ENCODE measurements at places on chromosomes 5 and 9.

- DNase-seq = no peak
Measured at GRCh38 chr9:26955222-26955903, 849 bp upstream of the IFT74 start.

- DNase-seq = no peak
Measured at GRCh38 chr5:43592363-43592762, 10.6 kb upstream of the NNT start.

- no peak for DNase-seq
Measured at GRCh38 chr5:141761-142160, 49.5 kb upstream of the LRRC14B start.

DNA sequence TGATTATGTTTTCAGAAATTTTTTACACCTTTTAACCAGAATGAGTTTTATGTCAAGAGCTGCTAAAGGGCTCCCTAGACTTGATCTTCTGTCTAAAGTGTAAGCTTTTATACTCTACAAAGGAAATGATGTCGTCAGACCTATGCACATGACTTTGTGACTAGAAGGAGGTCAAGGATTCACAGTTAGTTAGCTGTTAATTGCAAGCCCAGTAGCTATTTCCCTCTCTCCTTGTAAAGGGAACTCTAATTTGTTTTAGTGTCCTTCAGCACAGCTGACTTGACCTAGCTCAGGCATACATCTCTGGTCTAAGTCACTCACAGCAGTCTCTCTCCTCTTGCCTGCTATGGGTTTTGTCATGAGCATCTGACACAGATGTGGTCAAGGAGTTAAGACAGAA is 173.5 kb upstream of the NREP start:
- DNase-seq = no peak

GRCh38 chr5:156191547-156191946 is 135.4 kb upstream of the SGCD start:
- no peak for DNase-seq

DNA sequence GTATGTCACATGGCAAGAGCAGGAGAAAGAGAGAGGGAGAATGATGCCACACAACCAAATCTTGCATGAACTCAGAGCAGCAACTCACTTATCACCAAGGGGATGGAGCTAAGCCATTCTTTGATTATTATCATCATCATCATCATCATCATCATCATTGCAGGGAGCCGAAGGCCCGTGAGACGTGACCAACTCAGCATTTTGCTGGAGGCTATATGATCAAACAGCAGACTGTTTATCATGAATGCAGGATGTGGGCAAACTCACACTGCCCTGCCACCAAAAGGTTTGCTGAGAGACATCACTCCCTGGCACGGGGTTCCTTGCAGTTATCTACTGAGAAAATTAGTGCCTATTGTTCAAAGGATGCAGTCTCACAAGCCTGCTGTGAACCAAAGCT is 8.6 kb upstream of the ZNF169 start:
- no peak for DNase-seq

GRCh38 chr5:179308563-179309382 is 36.5 kb downstream of the ADAMTS2 start:
- peak; percentile 28 for DNase-seq

GRCh38 chr9:96382839-96383164 is 709 bp downstream of the SLC35D2 start:
- DNase-seq = no peak

DNA sequence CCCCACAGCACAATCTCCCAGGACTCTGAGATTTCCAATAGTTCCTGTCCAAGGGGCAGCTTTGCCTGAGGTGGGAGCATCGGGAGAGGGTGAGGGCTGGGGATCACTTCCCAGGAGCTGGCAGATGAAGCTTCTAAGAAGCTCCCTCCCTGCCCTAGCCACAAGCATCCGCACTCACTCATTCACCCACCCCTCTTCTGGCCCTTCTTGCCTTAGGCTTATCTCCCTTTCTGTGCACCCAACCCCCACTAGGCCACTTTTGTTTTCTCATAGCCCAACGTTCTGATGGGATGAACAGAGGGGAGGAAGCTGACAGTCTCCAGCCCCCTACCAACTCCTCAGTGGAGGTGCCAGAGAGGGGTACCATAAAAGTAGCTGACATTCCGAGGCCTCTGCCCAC is 3.7 kb upstream of the PCDH1 start:
- no peak for DNase-seq

DNA sequence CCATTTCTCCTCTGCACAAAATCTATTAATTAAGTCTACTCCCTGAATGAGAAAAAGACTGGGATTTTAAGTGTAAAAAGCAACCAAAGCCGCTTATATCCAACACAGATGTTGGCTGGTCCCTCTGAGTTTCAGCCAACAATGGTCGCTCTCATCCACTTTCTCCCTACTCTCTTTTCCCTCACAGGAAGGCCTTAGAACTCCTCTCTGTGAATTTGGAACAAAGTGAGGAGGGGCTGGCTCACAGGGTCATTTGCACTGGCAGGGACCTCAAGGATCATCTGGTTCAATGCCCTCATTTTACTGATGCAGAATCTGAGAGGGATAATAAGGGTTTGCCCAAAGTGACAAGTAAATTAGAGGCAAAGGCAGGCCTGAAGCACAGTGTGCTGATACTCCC is 64.0 kb downstream of the DPYSL3 start:
- no peak for DNase-seq

DNA sequence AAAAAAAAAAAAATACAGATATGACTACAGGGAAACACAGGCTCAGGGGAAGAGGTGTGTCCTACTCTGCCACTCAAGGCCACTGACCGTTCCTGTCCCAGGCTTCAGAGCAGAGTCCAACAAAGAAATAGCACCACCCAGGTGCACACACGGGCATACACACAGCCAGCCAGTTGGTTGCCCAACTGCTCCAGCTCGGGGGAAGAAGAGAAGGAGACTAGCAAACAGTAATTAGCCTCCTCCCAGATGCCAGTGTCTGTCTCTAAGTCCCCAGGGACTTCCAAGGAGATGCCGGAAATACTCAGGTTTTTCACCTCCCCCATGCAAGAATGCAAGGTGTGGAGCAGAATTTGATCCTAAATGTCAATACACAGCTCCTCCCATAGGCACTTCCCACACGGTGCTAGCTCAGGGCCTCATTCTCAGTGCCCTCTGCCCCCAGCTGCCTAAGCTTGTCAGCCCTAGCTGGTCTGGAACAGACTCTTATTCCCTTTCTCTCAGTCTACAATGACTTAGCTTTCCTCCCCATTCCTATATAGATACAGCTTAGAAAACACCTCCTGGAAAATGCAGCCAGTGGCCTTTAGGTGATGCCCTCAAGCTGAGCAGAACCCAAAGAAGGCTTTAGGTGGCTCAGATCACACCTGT is 1.7 kb downstream of the MYORG start:
- DNase-seq = peak; percentile 89

DNA sequence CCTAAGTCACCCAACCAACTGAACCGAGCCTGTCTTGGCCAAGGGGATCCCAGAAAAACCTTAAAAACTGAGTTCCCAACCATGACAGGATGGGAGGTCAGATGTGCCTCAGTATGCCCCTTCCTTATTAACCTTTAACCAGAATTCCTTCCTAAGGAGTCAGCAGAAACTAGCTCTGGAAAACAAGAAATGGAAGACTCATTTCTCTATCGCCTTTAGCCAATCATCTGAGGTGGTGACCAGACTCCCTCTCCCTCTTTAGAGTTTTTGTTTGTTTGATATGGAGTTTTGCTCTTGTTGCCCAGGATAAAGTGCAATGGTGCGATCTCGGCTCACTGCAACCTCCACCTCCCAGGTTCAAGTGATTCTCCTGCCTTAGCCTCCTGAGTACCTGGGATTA is 37.5 kb downstream of the SLC28A3 start:
- no peak for DNase-seq

DNA sequence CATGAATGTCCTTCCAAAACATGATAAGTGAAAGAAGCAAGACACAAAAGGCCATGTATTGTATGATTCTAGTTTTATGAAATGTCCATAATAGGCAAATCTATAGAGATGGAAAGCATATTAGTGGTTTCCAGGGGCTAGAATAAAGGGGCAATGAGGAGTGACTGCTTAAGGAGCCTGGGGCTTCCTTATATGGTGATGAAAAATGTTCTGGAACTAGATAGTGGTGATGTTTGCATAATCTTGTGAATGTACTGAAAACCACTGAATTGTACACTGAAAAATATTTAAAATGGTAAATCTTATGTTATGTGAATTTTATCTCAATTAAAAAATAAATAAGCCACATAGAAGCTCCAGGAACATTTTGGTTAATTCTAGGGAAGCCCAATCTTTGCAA is 144.4 kb upstream of the ANKRD55 start:
- no peak for DNase-seq

DNA sequence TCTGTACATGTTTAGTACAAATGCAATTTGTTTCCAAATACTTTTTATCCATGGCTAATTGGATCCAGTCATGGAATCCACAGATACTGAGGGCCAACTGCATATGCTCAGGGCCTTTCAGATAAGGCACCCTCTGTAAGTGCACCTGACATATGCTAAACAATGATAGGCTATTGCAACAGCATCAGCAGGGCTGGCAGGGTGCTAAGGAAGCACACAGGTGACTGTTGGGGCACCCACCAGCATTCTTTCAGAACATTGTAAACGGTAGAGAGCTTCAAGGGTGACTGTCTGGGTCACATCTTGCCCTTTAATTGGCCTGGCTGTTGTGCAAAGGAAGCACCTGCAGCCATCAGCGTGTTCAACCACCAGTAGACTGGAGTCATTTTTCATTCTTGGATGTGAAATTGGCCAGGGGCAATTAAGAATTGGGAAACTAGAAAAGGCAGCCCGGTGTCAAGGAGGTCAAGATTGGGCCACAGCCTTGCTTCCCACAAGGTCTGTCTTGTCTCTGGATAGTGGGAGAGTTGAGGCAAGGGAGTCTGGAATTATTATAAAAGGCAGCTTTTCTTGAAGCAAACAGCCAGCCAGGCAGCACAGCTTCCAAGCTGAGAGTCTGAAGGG is 129.3 kb upstream of the RAI14 start:
- no peak for DNase-seq

- DNase-seq = no peak
Measured at GRCh38 chr5:88555674-88556073, 287.0 kb upstream of the TMEM161B start.

GRCh38 chr5:67364381-67364970 is 167.9 kb upstream of the CD180 start:
- DNase-seq = no peak

GRCh38 chr9:15711931-15712330 is 159.1 kb downstream of the CCDC171 start:
- DNase-seq = no peak

DNA sequence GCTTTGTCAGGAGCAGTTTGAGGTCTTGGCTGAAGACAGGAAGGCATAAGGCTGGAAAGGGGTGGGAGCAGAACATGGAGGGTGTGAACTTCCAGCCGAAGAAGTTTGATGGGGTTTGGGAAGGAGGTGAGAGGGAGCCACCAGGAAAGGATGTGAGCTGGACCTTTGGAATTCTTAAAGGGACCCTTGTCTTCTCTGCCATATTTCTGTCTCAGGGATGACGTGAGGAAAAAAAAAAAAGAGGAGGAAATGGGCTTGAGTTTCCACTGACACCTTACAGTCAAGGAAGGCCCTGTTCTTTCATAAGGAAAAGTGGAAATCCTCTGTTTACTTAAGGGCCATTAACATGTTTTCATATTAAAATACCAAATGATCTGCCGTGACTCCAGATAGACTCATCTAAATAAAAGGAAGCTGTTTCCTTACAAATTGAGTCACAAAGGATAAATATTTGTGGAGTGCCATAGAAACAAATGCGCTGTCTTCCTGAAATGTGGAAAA is 132.1 kb downstream of the PALM2AKAP2 start:
- DNase-seq = no peak

GRCh38 chr5:19564036-19564435 is 424.0 kb downstream of the CDH18 start:
- no peak for DNase-seq

GRCh38 chr5:141825791-141826560 is 52.2 kb downstream of the PCDH1 start:
- DNase-seq = no peak

DNA sequence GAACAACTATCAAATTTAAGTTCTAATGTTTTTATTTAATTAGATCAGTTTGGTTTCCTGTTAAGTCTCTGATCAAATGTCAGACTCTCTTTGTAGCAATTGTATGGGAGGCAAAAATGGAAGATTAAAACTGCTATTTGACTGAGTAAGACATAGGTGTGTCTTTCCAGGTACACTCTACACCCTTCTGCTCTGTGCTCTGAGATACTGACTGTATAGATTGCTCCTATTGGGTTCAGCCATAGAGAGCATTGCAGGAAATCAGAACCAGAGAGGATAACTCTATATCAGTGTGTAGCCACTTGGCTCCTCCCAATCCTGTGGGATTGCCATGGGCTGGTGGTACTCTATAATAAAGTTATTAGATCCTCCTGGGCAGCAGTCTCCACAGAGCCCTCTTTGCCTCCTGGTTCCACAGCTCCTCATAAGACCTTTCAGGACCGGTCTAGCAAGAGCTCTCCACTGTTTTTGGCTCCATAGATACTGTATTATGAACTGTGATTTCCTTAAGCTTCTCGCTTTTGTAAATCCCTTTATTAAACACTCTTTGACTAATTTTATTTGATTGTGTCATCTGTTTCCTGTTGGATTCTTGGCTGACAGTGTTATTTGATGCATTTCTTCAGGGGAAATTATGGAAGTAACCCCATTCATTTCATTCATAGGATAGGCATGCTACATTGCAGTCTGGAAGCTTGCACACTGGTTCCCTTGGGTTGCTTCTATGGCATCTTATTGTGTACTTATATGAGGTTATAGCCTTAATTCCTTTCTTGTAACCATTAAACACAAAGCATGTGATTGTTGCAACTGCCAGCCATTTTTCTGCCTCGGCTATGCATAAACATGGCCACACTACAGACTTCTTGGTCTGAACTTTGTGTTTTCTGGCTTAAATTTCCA is 115.6 kb downstream of the VCAN start:
- DNase-seq = no peak

DNA sequence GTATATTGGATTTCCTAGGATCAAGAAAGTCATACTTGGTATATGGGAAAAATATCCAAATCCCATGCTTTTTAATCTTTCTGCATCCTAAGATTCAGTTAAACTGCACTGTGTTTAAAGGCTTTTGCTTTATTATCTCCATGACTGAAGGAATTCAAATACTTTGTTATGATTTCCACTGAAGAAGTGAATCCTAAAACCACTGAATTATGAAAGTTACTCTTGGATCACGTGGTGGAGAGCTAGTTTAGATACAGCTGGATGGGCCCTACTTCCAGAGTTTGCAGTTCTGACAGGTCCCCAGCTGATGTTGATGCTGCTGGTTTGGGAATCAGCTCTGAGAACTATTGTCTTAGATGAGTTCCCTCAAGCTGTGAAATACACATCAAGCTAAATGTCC is 5.0 kb downstream of the DAB2 start:
- no peak for DNase-seq

All from right lobe of liver (tissue), 6 donors.